Stimulated activated CD4-positive, alpha-beta T cell treated with anti-CD3 and anti-CD28 coated beads, Interleukin-2, amount 100 ng/mL, for 24 hours (primary cell): ENCODE measurements at places on chromosomes 3 and 15.
A peak's percentile ranks its signal among the peaks of the same experiment; 100 is the strongest.

- no peak for DNase-seq
Observed at GRCh38 chr15:41666353-41666920, 6.2 kb downstream of the MGA start.

GRCh38 chr3:171290680-171291079 is 169.5 kb downstream of the TNIK start:
- no peak for DNase-seq

DNA sequence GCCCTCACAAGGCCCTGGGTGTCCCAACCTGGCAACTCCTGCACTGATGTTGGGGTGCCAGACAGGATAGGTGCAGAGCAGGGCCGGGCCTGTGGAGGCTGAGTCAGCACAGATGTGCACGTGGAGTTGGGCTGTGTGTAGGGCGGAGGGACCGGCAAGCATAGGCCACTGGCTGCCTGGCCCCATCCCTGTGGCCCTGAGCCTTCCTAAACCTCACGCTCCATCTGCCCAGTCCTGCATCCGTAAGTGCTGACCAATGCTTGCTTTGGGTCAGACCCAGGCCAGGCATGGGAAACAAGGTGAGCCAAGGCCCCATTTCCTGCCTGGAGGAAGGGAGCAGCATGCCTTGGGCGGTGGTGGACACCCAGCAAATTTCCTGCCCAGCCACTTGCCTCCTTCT is 5.8 kb upstream of the IQSEC1 start:
- DNase-seq, result no peak

- no peak for DNase-seq
Observed at GRCh38 chr3:168645180-168645579, 549.5 kb upstream of the GOLIM4 start.

DNA sequence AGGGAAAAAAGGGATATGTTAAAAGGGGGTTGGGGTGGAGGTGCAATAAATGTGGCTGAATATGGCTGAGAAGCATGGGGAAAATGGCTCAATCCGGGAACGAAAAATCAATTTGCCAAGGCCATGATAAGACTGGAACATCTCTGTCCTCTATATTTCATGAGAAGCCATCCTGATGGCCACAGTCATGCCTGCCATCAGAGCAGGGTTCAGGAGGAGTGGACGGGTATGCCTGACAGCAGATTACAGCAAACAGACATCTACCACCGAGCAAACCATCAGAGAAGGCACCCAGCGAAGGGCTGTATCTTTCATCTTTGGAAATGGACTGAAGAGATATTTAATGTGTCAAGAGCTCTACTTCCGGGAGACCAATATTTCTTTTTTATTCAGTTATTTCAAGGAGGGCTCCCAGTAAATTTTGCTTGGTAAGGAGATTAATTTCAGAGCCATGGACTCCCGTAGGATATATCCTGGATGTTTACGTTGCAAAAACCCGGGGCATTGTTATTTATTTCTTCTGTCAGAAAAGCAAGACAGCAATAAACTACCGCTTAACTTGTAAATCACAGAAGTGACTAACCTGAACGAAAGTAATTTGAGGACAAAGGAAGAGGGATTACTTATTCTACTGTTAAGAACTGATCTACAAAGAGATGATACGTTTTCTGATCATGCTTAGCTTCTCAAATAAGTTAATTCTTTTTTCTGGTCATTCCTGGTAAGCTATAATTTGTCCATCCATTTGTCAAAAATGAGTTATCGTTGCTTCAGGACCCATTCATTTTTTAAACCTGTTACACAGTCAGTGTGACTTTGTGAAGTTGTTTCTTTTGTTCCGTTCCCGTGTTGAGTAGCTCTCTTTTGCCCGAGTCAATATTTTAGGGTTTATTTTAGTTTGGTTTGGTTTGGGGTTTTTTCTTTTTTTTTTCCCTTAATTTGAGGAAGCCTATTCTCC is 80.6 kb upstream of the CHD2 start:
- no peak for DNase-seq

- no peak for DNase-seq
Observed at GRCh38 chr3:58266577-58266976, 29.0 kb downstream of the ABHD6 start.

DNA sequence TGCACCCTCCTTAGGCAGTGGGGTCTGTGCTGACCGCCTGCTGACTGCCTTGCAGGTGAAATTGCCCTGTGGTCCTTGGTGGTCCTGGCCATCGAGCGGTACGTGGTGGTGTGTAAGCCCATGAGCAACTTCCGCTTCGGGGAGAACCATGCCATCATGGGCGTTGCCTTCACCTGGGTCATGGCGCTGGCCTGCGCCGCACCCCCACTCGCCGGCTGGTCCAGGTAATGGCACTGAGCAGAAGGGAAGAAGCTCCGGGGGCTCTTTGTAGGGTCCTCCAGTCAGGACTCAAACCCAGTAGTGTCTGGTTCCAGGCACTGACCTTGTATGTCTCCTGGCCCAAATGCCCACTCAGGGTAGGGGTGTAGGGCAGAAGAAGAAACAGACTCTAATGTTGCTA is 2.4 kb downstream of the RHO start:
- no peak for DNase-seq

DNA sequence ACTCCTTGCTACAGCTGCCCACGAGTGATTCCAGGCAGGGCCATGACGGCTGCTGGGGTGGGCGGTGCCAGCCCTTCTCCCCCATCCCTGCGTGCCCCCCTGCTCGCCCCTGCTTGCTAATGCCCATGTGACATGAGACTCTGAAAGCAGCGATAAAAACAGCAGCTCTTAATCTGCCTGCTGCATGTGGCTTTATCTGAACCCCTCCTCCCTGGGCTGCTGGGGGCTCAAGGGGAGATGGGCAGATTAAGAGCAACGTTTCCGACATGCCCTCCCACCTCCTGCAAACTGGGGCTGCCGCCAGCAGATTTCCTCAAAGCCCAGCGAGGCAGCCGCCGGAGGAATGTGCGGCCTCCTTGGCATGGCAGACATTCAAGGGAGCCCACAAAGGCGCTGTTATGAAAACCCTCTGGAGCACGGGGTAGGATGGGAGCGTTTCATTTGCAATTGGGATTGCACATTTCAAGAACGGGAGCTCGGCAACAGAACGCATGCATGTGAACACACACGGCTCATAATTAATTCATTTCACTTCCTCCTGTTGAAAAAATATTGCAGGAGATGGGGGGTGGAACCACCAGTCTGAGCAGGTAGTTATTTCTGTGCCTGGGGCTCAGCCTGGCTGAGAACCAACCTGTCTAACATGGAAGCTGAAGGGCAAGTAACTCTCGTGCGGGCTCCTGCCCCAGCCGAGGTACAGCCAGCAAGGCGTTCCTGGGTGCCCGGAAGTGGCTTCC is 504.2 kb upstream of the PROK2 start:
- no peak for DNase-seq

GRCh38 chr3:23762759-23763477 is 42.8 kb upstream of the UBE2E1 start:
- DNase-seq, result no peak

GRCh38 chr15:69757186-69757585 is 304.6 kb downstream of the RPLP1 start:
- DNase-seq, result peak; percentile 73

DNA sequence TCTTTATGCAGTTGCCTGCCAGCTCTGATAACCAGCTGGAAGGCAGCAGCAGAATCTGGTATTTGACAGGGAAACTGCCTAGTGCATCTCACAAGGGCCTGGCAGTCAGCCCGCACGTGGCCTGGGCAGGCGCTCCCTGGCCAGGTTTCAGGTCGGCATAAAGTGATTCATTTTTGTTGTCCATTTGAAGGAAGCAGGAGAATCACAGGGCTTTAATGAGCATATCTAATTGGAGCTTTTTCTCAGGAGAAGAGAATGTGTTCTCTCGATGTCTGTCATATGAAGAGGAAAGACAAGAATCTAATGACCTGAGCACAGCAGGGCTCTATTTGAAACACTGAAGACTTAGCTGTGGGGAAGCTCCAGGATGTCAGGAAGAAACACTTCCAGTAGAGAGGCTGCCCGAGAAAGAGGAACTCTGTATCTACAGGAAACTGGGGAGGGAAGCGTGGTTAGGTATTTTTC is 98.8 kb upstream of the MB21D2 start:
- DNase-seq, result no peak

DNA sequence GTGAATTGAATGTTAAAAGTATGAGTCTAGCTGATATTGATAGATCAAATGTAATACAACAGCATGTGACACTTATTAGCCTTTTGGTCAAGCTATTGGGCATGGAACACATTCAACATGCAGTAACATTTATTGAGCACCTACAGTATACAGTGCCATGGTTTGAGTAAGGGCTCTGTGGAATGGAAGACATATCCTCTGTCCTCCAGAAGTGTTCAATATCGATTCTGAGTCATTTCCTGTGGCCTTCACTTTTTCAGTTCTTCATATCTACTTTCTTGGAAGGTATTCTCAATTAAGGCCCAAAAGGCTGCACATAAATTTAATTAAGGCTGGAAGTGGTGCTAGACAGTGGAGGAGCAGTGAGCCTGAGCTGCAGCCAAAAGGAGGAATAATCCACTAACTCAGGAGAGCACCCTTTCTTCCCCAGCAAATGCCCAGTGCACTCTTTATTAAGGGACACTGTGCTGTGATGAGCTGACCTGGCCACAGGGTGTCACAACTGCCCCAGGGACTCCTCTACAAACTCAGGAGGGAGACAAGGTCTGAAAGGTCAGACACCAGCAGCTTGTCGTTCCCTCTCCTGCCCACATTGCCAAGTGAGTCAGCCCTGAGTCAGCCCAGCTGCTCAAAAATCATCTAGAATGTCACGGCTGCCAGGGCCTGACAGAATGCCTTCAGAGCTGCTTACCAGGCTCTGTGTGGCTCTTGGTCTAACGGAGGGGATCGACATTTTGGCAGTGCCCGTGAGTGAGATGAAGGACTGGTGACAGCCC is 544.8 kb downstream of the AGBL1 start:
- peak; percentile 83 for DNase-seq

DNA sequence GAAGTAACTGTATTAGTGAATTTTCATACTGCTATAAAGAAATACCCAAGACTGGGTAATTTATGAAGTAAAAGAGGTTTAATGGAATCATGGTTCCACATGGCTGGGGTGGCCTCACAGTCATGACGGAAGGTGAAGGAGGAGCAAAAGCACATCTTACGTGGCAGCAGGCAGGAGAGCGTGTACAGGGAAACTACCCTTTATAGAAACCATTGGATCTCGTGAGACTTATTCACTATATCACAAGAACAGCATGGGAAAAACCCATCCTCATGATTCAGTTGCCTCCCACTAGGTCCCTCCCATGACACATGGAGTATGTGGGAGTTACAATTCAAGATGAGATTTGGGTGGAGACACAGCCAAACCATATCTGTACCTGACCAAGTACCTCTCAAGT is 812.3 kb upstream of the ALCAM start:
- no peak for DNase-seq

GRCh38 chr3:191313296-191313695 is 15.9 kb upstream of the CCDC50 start:
- no peak for DNase-seq

- no peak for DNase-seq
Observed at GRCh38 chr3:76438971-76439370, 600.9 kb upstream of the ROBO2 start.

GRCh38 chr3:172094621-172095557 is 55.5 kb downstream of the FNDC3B start:
- no peak for DNase-seq

- DNase-seq, result no peak
Observed at GRCh38 chr3:52873433-52874159, 23.8 kb downstream of the STIMATE start.

DNA sequence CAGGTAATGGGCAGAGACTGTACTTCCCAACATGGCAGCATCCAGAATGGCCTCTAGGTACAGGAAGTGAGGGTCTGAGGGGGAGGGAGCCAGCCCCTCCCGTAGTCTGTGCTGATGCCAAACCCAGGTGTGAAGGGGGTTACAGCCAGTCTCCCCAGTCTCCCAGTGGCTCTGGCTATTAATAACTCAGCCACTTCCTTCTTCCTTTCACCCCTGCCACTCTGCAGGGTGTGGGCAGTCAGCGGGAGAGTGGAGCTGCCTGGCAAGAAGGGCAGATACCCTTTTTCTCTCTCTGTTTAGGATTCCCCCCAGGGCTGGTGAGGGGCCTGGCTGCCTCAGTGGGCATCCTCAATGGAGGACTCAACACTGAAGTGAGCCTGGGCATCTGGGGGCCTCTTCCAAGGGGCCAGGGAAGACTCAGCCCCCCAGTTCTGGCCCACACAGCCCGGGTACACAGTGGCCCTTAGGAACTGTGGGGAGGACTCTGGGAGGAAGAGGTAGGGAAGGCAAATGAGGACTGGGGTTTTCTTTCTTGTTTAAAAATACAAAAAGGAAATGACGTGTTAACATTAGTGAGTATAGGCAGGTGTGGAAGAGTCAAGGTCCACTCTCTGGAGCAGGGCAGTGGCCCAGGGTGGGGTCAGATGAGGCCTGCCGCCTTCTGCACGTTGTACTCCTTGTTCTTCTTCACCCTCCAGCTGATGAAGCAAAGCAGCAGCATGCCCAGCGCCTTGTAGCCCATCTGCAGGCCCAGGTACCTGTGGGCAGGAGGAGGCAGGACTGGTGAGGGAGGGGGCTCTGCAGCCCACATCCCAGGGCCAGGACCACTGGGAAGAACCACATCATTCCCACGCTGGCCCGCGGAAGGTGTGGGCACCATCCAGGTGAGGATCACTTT is 38.6 kb upstream of the RAB6B start:
- DNase-seq, result no peak

DNA sequence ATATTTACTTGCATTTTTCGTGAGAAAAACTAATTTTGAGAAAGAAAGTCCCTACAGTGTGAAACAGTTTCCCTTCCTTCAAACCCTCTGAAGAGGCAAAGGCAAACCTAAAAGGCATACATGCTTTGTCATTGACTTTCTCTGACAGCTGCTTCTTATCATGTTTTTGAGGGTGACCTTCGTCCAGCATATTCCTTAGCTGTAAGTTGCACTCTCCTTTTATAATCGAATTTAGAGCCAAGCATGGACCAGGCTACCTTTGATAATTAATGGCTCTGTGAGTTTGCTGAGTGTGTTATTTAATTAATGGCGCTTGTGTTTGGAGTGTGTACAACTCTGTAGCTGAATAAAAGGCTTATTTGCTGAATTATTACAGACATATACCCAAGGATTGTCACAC is 684.2 kb upstream of the CFAP20DC start:
- no peak for DNase-seq
